AG04450 (cell line): ENCODE measurements at places on chromosomes 6 and 20. TPM values are rescaled to one million over a fixed set of nuclear protein-coding genes. Genes with fewer than 3 reads are reported as not detected.

Gene SRSF12
- polyA plus RNA-seq: 0.04 TPM in 2 replicates

Gene CCN5
- 0.37 and 0.50 TPM in 2 replicates for polyA plus RNA-seq

Gene SNX5
- 109 and 150 TPM in 2 replicates for polyA plus RNA-seq

Gene SS18L1
- polyA plus RNA-seq: 6.5 and 6.8 TPM in 2 replicates

Gene HSPA1L
- 1.1 and 1.2 TPM in 2 replicates for polyA plus RNA-seq

Gene AVP
- polyA plus RNA-seq: not detected in 2 replicates

Gene GCNT2
- polyA plus RNA-seq: 1.6 and 2.5 TPM in 2 replicates

Gene ACSS1
- polyA plus RNA-seq: 1.1 and 1.2 TPM in 2 replicates

Gene TTLL9
- not detected in 2 replicates for polyA plus RNA-seq

Gene GMPR
- 8.2 and 8.6 TPM in 2 replicates for polyA plus RNA-seq

Gene PTCRA
- not detected in 2 replicates for polyA plus RNA-seq
